ENCODE measurements at places on chromosomes 4 and X.

GRCh38 chr4:32147446-32148085 lies 1427.4 kb downstream of the PCDH7 start:
- DNase-seq: no peak

DNA sequence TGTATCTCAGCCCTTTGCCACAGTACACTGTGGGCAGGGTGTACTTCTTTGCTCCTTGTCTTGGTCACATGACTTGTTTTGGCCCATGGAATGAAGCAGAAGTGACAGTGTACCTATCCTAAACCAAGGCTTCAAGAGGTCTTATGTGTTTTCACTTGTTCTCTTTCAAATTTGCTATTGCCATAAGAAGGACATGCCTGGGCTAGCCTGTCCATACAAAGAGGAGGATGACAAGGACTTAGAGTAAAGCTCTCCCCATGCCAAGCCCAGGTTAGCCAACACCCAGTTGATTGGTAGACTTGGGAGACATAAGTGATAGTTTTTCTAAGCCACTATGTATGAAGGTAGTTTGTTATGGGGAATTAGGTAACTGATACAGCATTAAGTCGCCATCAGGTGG lies 141.1 kb upstream of the MID1 start:
- DNase-seq: no peak

DNA sequence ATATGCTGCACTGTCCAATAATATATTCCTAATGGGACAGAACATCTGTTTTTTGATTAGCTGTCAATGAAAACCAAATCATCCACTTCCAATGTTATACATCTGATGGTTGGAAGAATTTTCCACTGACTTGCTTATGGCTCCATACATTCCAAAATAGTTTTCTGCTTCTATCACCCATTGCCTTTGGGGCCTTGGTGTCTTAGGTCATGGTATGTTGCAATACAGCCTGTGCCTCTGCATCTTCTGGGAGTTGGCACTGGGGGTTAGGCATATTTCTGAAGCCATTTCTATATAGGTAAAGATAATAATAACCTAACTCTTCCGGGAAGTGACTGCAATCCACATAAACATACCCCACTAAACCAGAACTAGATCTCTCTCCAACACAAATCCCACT lies 53.2 kb upstream of the NR3C2 start:
- no peak for DNase-seq

DNA sequence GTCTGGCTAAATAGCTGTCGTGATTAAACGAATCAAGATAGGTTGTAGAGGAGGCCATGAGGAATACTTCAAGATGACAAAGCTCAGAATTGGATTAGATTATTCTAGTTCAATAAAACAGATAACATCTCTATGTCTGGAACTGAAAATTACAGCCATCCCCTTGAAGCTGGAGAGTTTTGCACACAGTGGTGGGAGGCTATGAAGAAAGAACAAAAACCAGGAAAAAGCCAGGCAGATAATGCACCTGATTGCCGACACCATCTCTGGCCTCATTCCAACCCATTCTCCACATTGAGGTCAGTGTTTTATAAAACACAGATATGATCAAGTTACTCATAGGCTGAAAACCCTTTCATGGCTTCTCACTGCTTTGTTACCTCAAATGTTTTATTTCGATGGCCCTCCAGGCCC lies 188.3 kb downstream of the RASL11B start:
- no peak for DNase-seq

- no peak for DNase-seq
Measured at GRCh38 chr4:74625981-74626380, 168.3 kb downstream of the BTC start.

- no peak for DNase-seq
Measured at GRCh38 chr4:2048831-2049230, 10.3 kb upstream of the NAT8L start.

DNA sequence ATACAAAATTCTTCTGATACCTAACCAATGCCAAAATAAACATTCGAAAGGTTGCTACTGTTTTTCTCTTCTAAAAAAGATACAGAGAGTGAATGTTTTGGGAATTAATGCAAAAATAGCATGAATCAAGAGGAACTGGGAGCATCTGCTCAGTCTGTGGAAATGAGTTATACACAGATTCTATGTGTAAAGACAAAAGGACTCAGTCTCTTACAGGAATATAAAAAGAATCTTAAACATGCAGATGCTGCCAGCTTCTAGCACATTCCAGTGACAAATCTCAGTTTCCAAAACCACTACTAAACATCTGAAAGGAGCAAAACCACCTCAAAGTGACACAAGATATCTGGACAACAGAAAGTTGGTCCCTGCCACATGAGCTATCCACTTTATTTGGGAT lies 55.0 kb downstream of the PAPSS1 start:
- no peak for DNase-seq

DNA sequence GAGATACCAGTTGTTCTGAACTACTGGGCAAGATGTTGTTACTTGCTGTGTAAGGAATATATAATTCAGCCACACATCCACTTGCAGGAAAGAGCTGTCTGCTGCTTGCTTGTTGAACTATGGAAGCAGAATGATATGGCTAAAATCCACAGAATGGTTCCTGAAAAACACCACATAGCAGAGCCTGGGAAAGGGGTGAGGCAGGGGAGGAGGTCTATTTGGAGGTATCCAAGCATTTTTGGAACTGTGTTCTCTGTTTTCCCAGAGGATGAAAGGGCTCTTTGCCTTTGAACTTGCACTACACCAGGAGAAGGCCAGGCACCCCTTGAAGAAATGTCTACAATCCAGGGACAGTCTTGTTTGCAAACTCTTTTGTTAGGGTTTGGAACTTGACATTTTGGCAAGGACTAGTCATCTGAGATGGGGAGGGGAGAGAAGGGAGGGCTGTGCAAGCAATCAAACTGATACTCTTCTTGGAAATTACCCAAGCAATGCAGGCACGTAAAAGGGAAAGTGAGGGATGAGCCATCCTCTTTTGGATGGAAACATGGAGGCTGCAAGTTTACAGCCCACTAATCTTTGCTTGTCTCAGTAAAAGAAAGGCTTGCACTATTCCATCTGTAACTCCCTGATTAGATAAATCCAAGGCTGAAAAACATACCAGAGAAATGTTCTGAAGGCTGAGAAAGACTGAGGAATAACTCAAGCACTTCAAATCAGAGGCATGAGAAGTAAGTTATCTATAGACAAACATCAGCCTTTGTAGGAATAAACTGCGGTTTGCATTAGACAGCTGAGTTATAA lies 141.0 kb downstream of the TSPAN5 start:
- no peak for DNase-seq

DNA sequence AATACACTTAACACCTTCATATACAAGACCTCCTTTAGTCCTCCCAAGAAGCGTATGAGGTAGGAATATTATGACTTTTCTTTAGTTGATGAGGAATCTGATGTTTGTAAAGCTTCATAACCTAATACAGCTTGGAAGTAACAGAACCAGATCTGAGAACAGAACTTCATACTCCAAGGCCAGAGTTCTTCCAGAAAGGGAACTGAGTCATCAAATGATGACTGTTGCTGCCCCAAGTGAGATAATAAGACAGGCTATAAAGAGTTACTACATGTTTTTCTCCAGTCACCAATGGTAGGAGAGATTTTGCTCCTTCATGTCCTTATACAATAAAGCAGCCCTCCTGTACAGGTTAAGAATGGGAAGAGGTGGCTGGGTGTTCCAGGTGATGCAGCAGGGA lies 74.3 kb upstream of the ANXA3 start:
- no peak for DNase-seq

DNA sequence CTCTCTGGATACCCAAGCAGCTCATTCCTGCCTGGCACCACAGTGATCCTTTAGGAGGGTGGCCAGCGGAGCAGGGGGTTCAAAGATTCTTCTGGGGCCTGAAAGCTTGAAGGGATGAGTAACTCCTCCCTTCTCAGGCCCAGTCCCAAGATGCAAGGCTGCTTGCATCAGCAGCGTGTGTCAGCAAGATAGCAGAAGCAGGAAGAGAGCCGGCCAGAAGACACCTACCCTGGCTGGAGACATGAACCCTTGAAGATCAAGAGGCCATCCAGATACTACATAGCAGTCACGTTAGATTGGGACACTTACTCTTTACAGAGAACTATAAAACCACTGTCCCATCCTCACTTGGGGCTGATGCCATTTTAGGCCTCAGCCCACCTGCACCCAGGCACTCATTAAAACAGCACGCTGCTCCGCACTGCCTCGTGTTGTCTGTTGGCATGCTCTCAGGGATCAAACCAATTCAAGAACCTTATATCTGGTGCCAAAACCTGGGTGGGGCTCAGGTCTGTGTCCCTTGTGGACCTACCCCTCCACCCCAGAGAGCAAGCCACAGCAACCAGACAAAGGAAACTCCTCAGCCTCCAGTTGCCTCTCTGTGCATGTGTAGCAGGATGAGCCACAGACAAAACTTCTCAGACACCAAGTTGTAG lies 6.5 kb downstream of the UGT2B17 start:
- DNase-seq: no peak

DNA sequence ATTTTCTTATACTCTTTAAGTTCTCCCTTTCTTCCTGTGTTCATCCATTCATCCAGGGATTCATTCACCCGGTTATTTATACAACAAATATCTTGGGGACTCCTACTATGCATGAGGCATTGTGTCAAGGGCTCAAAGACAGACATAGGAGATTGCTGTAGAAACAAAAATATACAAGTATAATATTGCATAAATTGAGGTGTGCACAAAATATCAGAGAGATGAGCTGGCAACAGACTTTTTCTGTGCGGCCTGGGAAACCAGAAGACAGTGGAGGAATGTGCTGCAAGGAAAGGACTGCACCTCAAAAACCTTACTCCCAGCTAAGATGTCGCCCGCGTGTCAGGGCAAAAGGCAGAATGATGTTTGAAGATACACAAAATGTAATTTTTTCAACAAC lies 9.6 kb downstream of the OTOP1 start:
- DNase-seq: no peak

DNA sequence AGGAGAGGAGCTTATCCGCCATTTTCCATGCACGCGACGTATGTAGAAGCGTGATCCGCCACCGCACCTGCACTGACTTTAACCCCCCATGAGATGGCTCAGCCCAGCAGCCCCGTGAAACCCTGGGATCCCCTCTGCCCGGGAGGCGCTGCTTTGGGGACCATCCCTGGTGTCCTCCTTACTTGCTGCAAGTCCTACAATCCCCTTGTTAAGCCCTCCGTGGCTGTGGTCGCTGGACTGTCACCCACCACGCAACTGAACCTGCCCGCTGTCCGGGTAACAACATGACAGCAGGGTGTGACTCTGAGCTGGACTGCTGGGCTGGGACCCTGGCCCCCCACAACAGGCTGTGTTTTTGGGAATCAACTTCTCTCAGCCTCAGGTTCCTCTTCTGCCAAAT lies 44.7 kb upstream of the MAN2B2 start:
- no peak for DNase-seq

DNA sequence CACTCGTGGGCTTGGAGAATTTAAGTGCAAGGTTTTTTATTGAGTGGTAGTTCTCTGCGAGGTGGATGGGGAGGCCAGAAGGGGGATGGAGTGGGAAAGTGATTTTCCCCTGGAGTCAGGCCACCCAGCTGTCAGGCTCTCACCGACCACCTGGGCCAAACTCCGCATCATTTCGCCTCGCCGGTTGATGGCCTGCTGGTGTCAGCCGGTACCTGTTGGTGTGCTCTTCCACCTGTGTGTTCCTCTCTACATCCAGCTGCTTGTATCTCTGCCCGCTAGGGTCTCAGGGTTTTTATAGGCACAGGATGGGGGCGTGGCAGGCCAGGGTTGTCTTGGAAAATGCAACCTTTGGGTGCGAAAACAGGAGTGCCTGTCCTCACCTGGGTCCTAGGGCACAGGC lies 200.9 kb downstream of the DACH2 start:
- DNase-seq: no peak

GRCh38 chr4:23120374-23120773 lies 427.6 kb downstream of the GBA3 start:
- no peak for DNase-seq

DNA sequence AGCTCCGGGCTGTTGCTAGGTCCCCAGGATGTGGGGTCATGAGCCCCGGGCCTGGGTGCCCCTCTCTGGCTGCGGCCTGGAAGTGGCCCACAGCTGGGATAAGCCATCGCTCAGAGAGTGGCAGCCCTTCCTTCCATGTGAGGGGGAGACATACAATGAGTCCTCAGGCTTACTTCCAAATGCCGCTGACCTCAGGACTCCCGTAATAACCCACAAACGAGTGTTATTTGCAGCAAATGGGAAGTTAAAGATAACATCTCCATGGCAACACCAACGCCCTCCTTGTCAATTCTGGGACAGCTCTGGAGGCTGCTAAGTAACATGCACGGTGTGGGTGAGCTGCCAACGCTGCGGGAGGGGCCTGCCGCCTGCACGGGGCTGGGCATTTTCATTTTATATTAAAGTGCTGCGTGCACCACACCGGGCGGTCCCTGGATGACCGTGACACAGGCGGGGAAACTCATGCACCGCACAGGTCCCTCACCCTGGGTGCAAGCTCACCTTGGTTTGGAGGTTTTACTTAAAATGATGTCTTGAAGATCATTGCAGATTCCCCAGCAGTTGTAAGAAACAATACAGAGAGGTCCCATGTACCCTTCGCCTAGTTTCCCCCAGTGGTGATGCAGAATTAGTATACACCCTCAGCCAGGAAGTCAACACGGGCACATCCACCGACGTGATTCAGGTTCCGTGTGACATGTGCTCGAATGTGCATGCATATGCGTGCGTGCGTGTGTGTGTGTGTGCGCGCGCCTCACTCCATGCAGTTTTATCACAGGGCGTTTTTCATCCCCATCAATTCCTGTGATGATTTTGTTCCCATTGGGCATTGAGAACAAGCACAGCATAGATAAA lies 79.4 kb downstream of the ABLIM2 start:
- no peak for DNase-seq

All from natural killer cell (primary cell).